ENCODE measurements at places on chromosomes 11 and 22.

DNA sequence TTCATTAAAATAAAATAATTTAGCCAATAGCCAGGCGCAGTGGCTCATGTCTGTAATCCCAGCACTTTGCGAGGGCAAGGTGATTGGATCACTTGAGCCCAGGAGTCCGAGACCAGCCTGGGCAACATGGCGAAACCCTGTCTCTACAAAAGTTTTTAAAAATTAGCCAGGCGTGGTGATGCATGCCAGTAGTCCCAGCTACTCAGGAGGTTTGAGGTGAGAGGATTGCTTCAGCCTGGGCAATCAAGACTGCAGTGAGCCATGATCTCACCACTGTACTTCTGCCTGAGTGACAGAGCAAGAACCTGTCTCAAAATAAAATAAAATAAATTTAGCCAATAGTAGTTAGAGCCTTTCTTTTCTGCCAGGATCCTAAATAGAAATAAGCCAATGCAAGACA is 12.2 kb downstream of the HPS5 start:
- DNase-seq, result no peak

DNA sequence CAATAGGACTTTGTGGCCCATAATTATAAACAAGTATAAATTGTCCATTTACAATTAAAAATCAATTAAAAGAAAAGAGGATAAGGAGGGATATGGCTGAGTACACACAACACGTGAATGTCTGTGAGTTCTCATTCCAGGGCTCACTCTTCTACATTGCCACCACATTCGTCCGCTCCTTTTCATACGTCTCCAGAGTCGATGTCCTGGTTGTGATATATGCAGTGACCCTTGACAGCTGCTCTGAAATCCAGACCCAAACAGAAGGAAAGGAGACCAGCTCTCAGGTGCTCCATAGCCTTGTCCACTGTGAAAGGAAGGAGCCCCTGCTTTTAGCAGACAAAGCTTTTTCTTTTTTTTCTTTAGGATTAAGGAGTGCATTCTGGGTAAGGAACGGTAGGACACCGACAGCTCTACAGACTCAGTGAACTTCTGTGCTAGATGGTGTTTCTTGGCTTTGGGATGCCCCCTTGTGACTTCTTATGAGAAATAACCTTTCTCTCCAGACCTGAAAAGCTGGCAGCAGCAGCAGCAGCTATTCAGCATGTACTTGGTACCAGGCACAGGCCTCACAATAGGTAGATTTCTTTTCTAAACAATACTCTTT is 19.7 kb upstream of the DNAJB13 start:
- peak; percentile 45 for DNase-seq

GRCh38 chr22:36425977-36426523 is 38.3 kb upstream of the MYH9 start:
- DNase-seq, result peak; percentile 70

- DNase-seq, result no peak
Measured at GRCh38 chr11:66291303-66291705, 390 bp upstream of the TMEM151A start.

GRCh38 chr11:4830346-4830745 is 9.2 kb downstream of the OR51F2 start:
- DNase-seq, result no peak

- DNase-seq, result no peak
Measured at GRCh38 chr22:37160027-37160426, 10.3 kb upstream of the IL2RB start.

- no peak for DNase-seq
Measured at GRCh38 chr22:22479999-22480532, 28.5 kb downstream of the ZNF280B start.

DNA sequence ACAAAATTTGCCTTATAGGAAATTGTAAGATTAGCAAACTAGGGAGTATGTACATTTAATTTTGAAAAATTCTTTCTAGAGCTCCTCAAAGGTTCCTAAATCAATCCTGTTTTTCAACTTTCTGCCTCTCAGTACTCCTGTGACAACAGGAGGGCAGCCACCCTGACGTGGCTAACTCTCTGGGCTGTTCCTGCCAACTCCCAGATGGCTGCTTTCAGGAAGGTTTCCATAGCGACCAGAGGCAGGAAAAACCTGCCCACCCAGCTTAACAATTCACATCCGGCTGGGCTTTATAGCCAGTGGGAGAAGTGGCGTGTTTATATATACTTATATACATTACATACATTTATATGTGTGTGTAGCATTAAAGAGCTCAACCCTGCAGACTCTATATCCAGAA is 26.5 kb downstream of the SGSM3 start:
- no peak for DNase-seq

GRCh38 chr22:43304831-43305590 is 38.2 kb downstream of the SCUBE1 start:
- DNase-seq, result no peak

DNA sequence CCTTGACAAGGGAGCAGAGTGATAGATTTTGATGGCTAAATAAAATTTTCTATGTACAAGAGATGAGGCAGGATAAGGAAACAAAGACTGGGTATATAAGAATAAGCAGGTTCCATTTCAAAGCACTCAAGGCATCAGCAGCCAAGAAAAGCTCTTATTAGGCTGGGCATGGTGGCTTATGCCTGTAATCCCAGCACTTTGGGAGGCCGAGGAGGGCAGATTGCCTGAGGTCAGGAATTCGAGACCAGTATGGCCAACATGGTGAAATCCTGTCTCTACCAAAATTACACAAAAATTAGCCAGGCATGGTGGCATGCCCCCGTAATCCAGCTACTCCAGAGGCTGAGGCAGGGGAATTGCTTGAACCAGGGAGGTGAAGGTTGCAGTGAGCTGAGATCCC is 563.4 kb upstream of the CCDC179 start:
- no peak for DNase-seq

DNA sequence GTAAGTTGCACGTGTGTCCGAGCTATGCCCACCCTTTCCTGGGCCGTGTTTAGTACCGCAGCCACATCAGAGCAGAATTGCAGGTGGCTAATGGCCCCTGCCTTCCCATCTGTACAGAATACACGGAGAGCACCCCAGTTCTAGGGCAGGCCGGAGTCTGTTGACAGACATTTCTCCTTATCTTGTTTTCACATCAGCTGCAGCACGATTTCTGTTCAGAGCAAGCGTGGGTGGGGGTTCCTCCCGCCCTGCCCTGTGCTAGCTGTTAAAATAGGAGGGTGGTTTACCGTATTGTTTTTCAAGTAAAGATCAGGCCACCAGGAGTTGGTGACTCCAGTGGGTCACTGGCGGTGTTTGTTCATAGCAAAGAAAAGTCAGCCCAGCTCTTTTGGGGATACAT is 41.1 kb downstream of the UBASH3B start:
- DNase-seq, result peak; percentile 68

DNA sequence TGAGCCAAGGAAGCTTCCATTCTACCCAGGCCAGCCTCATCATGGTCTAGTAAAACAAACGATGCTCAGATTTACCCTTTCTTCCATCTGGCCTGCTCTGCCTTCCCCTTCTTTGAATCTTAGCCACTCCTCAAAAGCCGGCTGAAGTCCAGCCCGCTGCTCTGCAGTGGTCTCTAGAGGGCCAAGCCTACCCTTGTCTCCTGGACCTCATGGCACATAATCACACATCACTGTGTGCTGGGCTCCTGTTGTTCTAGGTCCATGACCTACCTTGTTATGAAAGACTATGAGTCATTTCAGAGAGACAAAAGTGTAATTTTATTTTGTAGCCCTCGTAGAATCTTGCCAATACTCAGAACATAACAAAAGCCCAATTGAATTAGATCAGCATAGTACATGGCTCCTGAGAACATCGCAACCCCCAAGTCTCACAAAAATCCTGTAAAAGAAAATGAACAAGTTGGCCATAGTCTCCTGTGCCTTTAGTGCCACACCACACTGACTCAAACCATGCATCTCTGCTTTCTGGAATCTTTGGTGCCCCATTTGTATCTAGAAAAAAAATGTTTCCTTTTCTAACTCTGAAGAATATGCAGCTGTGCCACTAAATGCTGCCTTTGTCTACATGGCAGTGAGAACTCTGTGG is 192.7 kb downstream of the OPCML start:
- no peak for DNase-seq

GRCh38 chr11:59463190-59463641 is 6.5 kb downstream of the OR4D6 start:
- no peak for DNase-seq

- no peak for DNase-seq
Measured at GRCh38 chr11:2312232-2313042, 10.6 kb downstream of the TSPAN32 start.

DNA sequence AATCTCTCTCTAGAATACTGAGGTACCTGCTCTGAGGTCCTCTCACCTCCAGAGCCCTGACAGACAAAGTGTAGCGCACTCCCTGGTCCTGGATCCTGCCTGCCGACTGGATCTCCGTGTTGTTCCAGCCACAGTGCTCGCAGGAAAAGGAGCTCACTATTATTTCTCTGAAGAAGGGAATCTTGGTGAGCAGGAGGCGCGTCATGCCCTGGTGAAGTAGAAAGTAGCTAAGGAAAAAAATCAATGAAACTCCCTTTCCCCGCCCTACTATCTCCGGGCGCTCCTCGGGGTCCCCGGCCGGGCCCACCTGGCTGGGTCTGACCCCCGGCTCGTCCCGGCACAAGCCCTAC is 412 bp downstream of the ZPR1 start:
- DNase-seq, result no peak

GRCh38 chr11:133040289-133040900 is 491.9 kb downstream of the OPCML start:
- no peak for DNase-seq

GRCh38 chr11:129595038-129595962 is 219.7 kb downstream of the BARX2 start:
- DNase-seq, result no peak

DNA sequence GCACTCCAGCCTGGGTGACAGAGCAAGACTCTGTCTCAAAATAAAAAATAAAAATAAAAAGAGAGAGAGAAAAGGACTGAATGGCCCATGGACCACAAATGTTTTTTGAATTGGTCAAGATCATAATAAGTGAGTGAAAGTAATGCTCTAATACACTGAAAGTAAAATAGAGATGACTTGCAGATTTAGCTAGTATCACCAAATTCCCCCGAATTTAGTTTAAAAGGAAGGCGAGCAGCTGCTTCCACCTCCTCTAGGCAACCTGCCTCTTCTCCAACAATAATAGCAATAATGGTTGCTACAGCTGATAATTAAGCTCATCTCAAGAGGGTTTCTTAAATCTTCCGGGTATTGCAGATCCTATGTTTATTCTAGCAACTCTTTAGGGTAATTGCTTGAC is 36.8 kb downstream of the CELF1 start:
- DNase-seq, result peak; percentile 30

DNA sequence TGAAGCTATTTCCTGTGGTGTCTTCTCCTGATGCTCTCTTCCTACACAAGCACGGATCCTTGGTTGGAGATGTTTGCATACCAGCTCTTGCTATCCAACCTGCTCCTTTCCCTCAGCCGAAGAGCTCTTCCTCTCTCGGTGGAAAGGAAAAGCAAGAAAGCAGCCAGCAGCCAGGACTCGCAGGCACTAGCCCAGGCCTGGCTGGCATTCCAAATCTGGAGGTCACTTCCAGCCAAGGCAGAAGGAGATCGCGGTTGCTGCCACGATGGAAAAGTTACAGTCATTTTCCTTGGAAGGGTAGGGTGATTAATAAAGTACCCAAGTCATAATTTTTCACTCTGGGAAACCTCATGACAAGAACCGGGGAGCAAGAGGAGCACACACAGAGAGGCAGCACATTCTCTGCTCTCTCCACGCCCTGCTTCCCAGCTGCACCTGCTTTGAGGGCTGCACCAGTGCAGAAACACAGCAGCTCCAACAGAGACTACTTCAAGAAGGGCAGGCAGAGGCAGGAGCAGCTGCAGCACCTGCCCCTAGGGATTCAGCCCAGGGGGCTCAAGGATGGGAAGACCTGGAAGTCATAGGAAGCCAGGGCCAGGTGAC is 399.3 kb downstream of the CADM1 start:
- DNase-seq, result no peak

DNA sequence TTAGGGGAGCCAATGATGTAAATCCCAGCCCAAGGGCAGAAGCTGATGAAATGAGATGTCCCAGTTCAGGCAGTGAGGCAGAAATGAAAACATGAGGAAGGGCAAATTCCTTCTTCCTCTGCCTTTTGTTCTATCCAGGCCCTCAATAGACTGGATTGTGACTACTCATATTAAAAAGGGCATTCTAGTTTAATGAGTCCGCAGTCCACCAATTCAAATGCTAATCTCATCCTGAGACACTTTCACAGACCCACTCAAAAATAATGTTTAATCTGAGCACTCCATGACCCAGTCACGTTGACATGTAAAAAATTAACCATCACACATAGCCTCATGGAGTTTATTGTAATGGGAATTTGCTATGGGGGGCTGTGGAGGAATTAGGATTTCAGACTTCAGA is 717.9 kb downstream of the OPCML start:
- no peak for DNase-seq

GRCh38 chr11:40291741-40292140 is 1167.7 kb downstream of the LRRC4C start:
- no peak for DNase-seq

GRCh38 chr11:45857961-45858474 is 10.7 kb downstream of the CRY2 start:
- peak; percentile 71 for DNase-seq

- DNase-seq, result no peak
Measured at GRCh38 chr11:78982473-78982872, 407.8 kb upstream of the NARS2 start.

- DNase-seq, result peak; percentile 95
Measured at GRCh38 chr11:60282286-60282685, 1.8 kb downstream of the MS4A4A start.

Measured in inflammatory macrophage treated with lipopolysaccharide for 4 hours (primary cell).